ENCODE measurements at places on chromosomes 16 and 17.

DNA sequence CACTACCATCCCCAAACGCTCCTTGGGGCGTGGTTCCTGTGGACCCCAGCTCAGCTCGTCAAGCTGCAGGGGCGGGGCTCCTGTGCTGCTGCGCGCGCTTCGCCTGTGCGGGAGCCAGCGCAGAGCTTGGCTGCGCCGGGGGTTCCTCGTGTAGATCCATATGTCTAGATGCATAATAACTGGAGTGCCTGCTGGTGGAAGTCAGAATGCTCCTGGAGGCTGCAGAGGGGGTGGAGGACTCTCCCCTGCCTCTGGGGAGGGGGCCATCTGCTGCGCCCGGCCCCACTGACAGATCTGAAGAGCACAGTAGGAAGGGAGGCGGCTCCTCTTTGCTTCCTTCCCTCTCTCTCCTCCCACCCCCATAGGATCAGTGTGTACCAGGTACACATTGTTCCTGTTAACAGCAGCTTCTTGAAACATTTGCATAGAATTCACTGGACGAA is 4.6 kb downstream of the RASD1 start:
- no peak for DNase-seq

- no peak for DNase-seq
These were observed 423.5 kb downstream of the SHISA9 start for GRCh38 chr16:13324851-13325250.

- no peak for DNase-seq
These were observed 578.8 kb downstream of the CDH11 start for GRCh38 chr16:64543031-64543430.

- DNase-seq: no peak
These were observed 1.0 kb downstream of the NECAB2 start for GRCh38 chr16:83968891-83969649.
